HEK293T (cell line): ENCODE measurements at places on chromosomes 7 and 10.

DNA sequence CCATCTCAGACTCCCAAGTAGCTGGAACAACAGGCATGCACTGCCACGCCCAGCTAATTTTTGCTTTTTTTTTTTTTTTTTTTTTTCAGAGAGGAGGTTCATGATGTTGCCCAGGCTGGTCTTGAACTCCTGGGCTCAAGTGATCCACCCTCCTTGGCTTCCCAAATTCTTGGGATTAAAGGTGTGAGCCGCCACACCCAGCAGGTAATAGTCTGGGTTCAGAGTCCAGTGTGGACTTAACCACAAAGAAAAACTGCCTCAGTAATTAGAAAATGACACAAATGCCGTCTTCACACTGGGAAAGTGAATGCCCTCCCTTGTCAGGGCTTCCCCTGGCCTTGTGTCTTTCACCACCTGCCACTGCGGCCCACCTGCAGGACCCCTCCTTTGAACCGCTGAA, 101.1 kb downstream of the RAB11FIP2 start:
- DNase-seq = no peak

DNA sequence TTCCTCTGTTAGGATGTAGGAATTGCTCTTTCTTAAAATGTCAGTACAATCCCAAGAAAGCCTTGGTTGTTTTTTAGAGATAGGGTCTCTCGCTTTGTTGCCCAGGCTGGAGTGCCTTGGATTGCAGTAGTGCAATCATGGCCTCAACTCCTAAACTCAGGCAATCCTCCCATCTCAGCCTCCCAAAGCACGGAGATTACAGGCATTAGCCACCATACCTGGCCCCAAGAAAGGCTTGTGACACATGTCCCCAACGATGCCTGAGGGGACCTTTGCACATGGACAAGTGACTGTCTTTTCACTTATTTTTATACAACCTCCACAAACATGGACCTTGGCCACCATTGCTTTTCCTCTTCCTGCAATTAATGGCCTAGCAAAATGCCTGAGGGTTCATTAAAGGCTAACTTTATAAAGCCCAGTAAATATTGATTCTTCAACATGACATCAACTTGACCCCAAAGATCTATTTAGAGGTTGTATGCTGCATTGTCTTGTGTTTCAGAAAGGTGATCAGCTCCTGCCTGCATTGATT, 10.0 kb upstream of the SPOCK2 start:
- no peak for DNase-seq

DNA sequence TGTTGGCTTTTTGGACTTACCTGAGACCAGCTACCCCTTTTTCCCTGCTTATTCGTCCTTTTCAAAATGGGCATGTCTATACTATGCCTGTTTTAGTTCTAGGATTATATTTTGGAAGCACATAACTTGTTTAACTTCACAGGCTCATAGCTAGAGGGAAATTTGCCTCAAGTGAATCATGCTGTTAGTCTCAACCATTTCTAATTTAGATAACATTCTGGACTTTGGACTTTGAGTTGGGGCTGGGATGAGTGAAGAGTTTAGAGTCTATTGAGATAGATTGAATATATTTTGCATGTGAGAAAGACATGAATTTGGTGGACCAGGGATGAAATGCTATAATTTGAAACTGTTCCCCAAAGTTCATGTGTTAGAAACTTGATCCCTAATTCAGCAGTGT, 554.6 kb upstream of the C7orf33 start:
- DNase-seq = no peak

- no peak for DNase-seq
Measured at GRCh38 chr7:130838738-130839137, 104.7 kb upstream of the KLF14 start.

- peak; percentile 34 for DNase-seq
Measured at GRCh38 chr7:103446049-103446520, at the start of gene SLC26A5. Gene SLC26A5 (minus strand): TSS chr7:103446207. CDS start chr7:103421514, 24,693 bp downstream.

DNA sequence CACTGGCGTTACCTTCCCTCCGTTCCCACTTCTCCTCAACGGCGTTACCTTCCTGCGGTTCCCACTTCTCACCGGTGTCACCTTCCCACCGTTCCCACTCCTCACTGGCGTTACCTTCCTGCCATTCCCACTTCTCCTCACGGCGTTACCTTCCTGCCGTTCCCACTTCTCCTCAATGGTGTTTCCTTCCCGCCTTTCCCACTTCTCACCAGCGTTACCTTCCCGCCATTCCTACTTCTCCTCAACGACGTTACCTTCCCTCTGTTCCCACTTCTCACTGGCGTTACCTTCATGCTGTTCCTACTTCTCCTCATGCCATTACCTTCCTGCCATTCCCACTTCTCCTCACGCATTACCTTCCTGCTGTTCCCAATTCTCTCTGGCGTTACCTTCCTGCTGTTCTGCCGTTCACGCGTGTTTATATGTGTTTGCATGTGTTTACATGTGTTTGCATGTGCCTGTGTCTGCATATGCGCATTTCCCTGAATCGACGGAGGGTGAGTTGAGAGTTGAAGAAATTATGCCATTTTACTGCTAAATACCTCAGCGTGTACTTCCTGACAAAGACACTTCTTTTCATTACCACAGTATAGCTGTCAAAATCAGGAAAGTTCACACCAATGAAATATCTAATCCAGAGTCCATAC, 23.2 kb upstream of the CFAP46 start:
- peak; percentile 74 for DNase-seq

GRCh38 chr7:48176356-48176893, 5.2 kb downstream of the ABCA13 start:
- DNase-seq = no peak

DNA sequence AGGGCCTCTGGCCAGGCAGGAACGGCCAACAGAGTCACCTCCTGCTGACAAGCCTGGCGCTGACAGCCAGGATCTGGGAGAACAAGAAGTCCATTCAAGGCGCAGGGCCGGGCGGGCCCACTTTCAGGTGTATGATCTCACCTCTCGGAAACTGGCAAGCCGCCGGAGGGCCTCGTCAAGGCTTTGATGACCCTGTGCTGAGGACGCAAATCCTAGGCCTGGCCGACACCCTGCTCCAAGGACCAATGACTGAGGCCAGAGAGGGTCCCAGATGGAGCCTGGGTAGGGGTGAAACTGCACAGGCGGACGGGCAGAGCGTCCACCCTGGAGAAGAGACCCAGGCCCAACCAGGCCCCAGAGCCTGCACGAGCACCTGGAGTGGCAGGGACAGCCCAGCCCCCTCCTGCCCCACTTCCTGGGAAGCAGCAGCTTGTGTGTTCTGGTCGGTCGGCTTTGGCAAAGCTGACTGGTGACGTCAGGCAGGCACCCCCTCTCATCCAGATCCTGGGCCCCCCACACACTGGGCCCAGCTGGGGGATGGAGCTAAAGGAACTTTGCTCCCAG, 30.6 kb downstream of the MYL10 start:
- no peak for DNase-seq

DNA sequence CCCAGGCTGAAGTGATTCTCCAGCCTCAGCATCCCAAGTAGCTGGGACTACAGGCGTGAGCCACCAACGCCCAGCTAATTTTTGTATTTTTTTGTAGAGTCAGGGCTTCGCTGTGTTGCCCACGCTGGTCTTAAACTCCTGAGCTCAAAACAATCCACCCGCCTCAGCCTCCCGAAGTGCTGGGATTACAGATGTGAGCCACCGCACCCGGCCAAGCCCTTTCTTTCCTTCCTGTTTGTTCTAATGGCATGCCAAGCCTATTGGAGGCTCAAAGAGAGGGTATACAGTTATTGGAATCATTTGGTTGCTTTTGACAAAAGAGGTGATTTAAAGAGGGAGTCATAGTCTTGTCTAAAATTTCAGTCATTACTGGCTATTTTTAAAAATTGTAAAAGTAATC, 46.0 kb upstream of the TRIM8 start:
- no peak for DNase-seq

DNA sequence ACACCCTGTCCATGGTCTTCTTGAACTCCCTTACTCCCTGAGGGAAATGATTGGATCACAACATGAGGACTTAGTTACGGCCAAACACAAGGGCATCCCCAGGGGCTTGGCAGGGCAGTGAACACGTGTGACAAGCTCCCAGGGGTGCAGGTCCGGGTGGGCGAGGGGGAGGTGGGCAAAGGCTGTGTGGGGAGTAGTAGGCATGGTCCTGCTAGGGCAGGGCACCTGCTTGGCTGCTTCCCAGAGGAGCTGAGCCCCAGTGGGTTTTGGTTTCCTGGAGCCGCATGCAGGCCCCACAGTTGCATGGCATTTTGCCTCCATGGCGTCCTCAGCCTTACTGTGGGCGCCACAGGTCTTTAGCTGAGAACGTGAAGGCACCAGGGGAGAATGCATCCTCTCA, 46.6 kb upstream of the ZNF32 start:
- DNase-seq = no peak

- DNase-seq = no peak
Measured at GRCh38 chr7:5203183-5203537, 13.1 kb downstream of the WIPI2 start.

- no peak for DNase-seq
Measured at GRCh38 chr10:128927497-128928161, 539.4 kb upstream of the MGMT start.

- DNase-seq = no peak
Measured at GRCh38 chr7:80206763-80207162, 72.1 kb downstream of the GNAI1 start.
